ENCODE measurements at places on chromosomes 4 and X. TPM values are rescaled to one million over a fixed set of nuclear protein-coding genes. Genes with fewer than 3 reads are reported as not detected.

- peak; percentile 69 for DNase-seq
These were observed 51.5 kb downstream of the SEL1L3 start for GRCh38 chr4:25811374-25811690.

GRCh38 chr4:142719854-142720541 is 126.1 kb downstream of the INPP4B start:
- no peak for DNase-seq

- no peak for DNase-seq
These were observed 57.2 kb downstream of the TRAPPC11 start for GRCh38 chr4:183716302-183716701.

DNA sequence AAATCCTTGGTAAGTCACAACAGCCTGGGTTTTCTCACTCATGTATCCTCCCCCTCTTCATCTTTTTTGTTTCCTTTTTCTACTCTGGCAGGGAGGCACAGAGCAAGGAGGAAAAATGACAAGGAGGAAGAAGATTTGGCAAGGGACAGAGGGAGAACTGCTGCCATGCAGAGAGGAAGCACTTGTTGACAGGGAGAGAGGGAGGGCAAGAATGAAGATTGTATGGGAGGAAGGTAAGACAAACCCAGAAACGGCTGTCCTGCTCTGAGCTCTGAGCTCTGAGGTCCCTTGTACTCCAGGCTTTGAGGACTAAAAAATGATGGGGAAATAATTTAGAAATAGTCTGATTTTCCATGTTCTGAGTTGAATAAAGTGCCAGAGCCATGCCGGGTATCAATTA is 123.9 kb downstream of the DCHS2 start:
- DNase-seq, result no peak

DNA sequence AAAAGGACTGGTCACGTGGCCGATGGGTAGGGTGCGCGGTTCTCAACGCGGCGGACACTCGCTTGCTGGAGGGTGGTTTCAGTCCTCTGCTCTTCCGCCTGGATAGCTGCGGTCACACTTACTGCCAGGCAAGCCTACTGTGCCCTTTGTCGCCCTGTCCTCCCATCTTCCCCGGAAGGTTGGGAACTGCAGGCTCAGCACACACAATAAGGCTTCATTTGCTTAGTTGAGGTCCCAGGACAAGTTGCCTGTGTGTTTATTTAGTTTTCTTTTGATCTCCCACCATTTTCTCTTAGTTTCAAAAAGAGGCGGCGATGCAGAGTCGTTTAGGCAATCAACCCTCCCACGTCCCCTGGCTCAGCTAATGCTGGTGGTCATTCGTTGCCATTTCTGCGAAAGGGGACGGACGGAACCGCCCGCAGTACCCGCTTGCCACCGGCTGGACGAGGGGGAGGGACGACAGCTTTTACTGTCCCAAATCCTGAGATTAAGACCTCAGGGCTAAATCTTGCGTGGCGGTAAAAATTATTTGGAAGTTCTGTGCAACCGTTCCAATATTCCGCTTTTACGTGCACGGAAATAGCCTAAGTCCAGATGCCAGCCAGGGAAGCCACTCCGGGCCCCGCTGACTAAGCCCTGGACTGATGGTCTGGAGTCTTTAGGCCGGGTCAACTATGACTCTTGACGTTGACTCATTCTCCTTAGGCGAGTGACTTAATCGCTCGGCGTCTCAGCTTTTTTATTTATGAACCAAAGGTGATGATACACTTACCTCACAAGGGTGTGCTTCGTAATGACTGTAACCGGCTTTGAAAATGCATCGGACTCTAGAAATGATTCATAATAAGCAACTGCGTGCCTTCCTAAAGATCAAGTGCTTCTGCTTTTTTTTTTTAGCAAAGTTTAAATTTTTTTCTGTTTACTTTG is 671 bp upstream of the EIF4E start:
- peak; percentile 86 for DNase-seq

GRCh38 chr4:39635023-39635422 is 3.6 kb downstream of the SMIM14 start:
- DNase-seq, result no peak

DNA sequence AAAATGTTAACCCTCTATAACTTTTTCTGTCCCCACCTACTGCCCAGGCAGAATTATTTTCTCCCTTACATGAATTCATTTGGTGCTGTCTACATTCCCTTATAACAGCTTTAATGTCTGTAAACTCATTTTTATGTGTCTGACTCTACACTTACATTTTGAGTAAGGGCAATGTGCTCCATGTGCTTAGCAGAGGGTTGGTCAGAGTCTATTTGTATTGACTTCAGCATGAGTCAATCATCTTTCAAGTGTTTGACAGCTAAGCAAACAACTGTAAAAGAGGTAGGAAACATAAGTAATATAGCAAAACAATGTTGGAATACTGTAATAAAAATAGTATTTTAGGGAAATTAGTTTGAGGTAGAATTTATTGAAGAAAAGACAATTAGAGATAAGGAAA is 6.3 kb downstream of the IL15 start:
- DNase-seq, result no peak

- DNase-seq, result no peak
These were observed 268.6 kb upstream of the SLIT2 start for GRCh38 chr4:19983072-19983471.

DNA sequence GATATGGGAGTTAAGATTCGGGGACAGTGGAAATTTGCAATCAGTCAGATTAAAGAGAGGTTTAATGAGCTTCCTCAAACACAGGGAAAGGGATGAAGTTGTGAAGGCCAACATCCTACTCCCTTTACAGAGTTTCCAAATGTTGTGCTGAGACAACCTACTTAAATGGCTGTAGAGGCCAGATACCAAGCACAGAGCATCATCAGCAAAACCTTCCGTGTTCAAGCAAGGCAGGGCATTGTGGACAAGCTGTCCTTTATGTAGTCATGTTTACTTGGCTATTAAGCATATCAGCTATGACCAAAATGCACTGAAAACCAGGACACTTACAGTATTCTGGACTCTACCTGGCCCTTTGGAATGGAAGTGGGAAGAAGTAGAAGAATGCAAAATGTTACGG is 197.3 kb downstream of the DMD start:
- DNase-seq, result no peak

DNA sequence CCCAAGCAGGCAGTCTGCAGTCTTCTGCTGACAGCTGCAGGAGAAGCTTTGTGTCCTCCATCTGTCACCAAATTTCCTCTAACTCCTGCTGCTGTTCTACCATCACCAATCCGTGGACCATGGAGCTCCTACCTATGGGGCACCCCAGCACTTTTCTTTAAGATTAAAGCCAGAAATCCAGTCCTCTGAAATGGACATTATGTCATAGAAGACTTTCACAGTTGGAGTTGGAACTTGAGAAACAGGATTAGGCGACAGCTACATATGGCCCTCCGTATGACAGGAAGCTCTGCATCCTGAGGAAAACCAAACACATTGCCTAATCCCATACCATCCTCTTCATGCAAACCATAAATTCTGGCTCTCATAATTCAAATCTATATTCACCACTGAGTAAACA is 470.6 kb upstream of the GALNTL6 start:
- no peak for DNase-seq

DNA sequence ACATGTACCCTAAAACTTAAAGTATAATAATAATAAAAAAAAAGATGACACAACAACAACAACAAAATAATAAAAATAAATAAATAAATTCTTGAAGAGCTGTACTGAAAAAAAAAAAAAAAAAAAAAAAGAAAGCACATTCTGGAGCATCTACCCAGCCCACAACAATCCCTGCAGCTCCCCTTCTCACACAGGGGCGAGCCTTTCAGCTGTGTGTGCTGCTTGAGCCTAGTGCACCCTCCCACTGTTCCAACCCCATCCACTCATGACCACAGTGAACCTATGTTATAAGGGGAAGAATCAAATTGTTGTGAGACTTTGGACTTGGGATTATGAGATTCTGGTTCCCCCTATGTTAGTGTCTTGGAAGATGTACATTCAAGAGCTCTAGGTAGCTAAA is 161.5 kb upstream of the JADE1 start:
- DNase-seq, result no peak

- no peak for DNase-seq
These were observed 4.8 kb upstream of the HGFAC start for GRCh38 chr4:3436798-3437581.

- DNase-seq, result no peak
These were observed 379.9 kb downstream of the ADAM29 start for GRCh38 chr4:175297965-175298565.

DNA sequence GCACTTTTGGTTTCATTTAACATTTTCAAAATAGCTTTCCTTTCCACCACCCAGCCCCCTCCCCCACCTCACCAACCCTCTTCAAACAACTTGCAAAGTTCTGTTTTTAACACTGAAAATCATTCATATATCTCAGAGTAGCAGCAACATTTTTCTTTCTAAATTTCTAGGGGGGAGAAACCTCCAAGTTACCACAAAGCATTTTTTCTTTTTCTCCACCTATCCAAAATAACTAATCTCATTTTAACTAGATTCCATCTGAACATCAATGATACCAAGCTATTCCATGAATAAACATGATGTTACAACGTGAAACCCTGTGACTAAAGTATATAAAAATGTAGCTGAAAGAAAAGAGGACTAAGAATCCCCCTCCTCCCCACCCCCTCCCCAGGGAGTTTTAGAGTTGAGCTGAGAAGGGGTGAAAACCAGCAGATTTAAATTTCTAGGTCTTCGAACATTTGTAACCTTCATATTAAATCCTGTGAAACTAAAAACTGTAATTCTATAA is 5.2 kb downstream of the LDB2 start:
- no peak for DNase-seq

- DNase-seq, result no peak
These were observed 2.4 kb downstream of the OTUD4 start for GRCh38 chr4:145177906-145178538.

- DNase-seq, result no peak
These were observed 159.9 kb downstream of the SCFD2 start for GRCh38 chr4:53205970-53206369.

- no peak for DNase-seq
These were observed 596.3 kb upstream of the TENM3 start for GRCh38 chr4:181646864-181647263.

GRCh38 chr4:212438-213188 is 88.3 kb downstream of the ZNF718 start:
- DNase-seq, result no peak

GRCh38 chrX:20001588-20001987 is 10.7 kb upstream of the BCLAF3 start:
- DNase-seq, result no peak

SPATA4 gene
- total RNA-seq, result not detected

CXCL10 gene
- not detected for total RNA-seq

SYP gene
- total RNA-seq, result 12.4 TPM

DGKK gene
- total RNA-seq, result not detected

EXOC1L gene
- not detected for total RNA-seq

DACH2 gene
- total RNA-seq, result 0.18 TPM

EPHA5 gene
- 1.9 TPM for total RNA-seq

PCDH7 gene
- total RNA-seq, result 31.6 TPM

PPP4R3C gene
- total RNA-seq, result not detected

ETNPPL gene
- total RNA-seq, result not detected

ARHGAP6 gene
- total RNA-seq, result 0.13 TPM

All from Panc1 (cell line).